ENCODE measurements at places on chromosomes 7 and 10.

- no peak overlapping the region for H3K4me3 ChIP-seq
- no peaks in the 10 kb centered on the region for H3K27me3 ChIP-seq
- no peaks in the 10 kb centered on the region for H3K4me1 ChIP-seq
- no peaks in the 10 kb centered on the region for H3K36me3 ChIP-seq
Measured at GRCh38 chr10:12661671-12662070, 312.3 kb downstream of the CAMK1D start.

DNA sequence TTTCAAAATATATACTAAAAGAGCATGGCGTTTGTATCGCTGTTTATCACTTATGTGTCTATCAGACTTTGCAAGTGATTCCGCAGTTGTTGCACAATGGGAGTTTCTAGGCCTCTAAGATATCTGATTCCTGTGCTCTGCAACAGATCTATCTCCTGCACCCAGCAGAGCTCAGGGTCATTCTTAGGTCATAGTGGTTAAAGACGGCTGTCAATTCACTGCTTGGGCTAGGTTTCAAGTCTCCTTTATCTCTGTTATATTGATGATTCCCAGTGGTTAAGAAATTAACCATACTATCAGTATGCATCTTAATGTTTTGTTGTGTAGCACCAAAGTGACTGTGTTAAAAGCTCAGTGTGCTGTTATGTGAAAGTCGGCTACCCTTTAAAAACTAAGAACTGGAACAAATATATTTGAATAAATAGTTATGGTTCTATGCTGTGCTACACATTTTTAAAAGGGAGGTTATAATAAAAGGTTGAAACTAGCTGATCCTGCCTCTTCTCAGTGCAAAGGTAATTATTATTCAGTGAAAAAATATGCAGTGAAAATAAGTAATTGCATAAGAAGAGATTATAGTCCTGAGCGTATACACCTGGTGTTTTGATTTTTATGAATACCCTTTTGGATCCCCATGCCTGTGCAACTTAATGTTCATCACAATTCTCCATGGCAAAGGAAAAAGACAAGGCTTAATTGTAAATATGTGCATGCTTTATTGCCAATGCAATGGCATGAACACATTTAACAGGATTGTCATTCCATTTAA lies 24.0 kb downstream of the HOXA1 start:
- DNase-seq, result no peak
- H3K4me1 ChIP-seq, result no peaks in the 10 kb centered on the region
- no peak overlapping the region for H3K27ac ChIP-seq
- H3K4me3 ChIP-seq, result no peak overlapping the region
- no peaks in the 10 kb centered on the region for H3K27me3 ChIP-seq
- no peaks in the 10 kb centered on the region for H3K36me3 ChIP-seq

DNA sequence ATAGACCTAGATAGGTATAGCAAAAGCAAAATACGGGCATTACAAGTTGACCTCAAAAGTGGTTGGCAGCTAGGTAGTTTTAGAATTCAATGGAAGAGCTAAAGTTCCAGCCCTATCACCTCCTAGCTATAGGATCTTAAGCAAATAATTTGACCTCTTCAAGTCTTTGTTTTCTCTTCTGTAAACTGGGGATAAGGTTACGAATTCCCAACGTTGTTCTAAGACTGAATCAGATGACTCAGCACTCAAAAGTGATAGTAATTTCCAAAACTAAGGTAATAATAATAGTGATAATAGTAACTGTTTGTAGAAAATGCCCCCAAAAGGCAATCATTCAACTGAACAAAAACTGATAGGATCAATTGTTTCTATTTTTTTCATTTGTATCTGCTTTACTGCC lies 445.2 kb downstream of the KCNMA1 start:
- H3K36me3 ChIP-seq, result no peaks in the 10 kb centered on the region
- no peak overlapping the region for H3K4me3 ChIP-seq
- H3K27ac ChIP-seq, result no peak overlapping the region
- H3K27me3 ChIP-seq, result no peaks in the 10 kb centered on the region
- H3K4me1 ChIP-seq, result no peaks in the 10 kb centered on the region
- DNase-seq, result no peak

DNA sequence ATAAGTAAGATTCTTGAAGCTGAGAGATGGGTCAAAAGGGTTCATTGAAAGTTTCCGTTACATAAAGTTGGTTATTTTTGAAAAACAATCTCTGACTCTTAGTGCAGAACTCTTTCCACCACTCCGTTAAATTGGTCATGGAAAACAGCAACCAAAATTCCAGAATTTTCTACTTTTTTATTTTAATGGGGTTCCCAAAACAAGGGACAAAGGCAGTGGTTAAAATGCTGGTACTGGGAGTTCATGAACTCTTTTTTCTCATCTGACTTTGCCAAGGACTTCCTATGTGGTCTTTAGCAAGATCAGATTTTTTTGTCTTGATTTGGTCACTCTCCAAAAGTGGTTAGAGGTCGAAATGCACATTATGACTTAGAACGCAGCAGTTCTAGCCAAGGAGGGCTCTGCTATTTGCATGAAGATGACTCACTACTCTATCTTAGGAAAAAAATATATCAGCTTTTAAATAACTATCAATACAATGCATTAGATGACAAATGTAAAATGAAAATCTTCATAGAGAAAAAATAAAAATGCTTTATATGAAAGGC lies 145.7 kb downstream of the REEP3 start:
- no peak for DNase-seq
- H3K4me3 ChIP-seq, result no peak overlapping the region
- peaks cover 3% of the 10 kb centered on the region for H3K4me1 ChIP-seq
- no peak overlapping the region for H3K27ac ChIP-seq
- no peaks in the 10 kb centered on the region for H3K27me3 ChIP-seq

DNA sequence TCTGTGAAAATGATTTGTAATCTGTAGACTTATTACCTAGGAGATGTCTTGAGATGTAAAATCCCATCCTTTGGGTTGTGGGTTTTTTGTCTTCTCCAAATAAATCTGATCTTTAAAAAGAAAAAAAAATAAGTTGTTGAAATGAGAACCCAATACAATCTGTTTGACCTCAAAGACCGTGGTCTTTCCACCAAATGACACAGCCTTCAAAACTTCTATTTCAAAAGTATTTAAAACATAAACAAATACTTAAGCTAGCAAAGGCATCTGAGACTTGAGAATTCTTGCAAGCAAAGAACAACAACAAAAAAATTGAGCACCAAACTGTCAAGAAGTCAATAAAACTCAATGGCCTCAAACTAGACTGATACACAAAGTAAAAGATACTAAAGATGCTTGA lies 67.9 kb upstream of the HECW1 start:
- no peak overlapping the region for H3K4me3 ChIP-seq
- no peak for DNase-seq
- H3K4me1 ChIP-seq, result peaks cover 3% of the 10 kb centered on the region

GRCh38 chr10:118595064-118595420 lies 406 bp downstream of the PRLHR start:
- no peaks in the 10 kb centered on the region for H3K36me3 ChIP-seq
- H3K27me3 ChIP-seq, result peaks cover 39% of the 10 kb centered on the region
- peaks cover 12% of the 10 kb centered on the region for H3K4me1 ChIP-seq

GRCh38 chr7:128137181-128137580 lies 103.9 kb upstream of the LEP start:
- H3K4me3 ChIP-seq, result no peak overlapping the region
- H3K27me3 ChIP-seq, result peaks cover 28% of the 10 kb centered on the region
- H3K27ac ChIP-seq, result no peak overlapping the region
- no peaks in the 10 kb centered on the region for H3K36me3 ChIP-seq
- no peak for DNase-seq
- H3K4me1 ChIP-seq, result no peaks in the 10 kb centered on the region

GRCh38 chr10:128068398-128069285 lies 57.6 kb downstream of the MKI67 start:
- no peaks in the 10 kb centered on the region for H3K27me3 ChIP-seq
- no peak overlapping the region for H3K4me3 ChIP-seq
- H3K36me3 ChIP-seq, result no peaks in the 10 kb centered on the region
- no peaks in the 10 kb centered on the region for H3K4me1 ChIP-seq
- no peak for DNase-seq

GRCh38 chr7:37728747-37729146 lies 45.2 kb downstream of the GPR141 start:
- H3K27ac ChIP-seq, result no peak overlapping the region
- H3K4me3 ChIP-seq, result no peak overlapping the region
- no peaks in the 10 kb centered on the region for H3K27me3 ChIP-seq
- H3K36me3 ChIP-seq, result no peaks in the 10 kb centered on the region
- no peak for DNase-seq

- DNase-seq, result no peak
- no peak overlapping the region for H3K27ac ChIP-seq
- no peak overlapping the region for H3K4me3 ChIP-seq
- H3K4me1 ChIP-seq, result no peaks in the 10 kb centered on the region
- no peaks in the 10 kb centered on the region for H3K27me3 ChIP-seq
Measured at GRCh38 chr7:53191191-53191695, 155.8 kb downstream of the POM121L12 start.

GRCh38 chr10:114970515-114970914 lies 32.5 kb downstream of the TRUB1 start:
- H3K4me3 ChIP-seq, result no peak overlapping the region
- H3K27ac ChIP-seq, result no peak overlapping the region
- peaks cover 9% of the 10 kb centered on the region for H3K36me3 ChIP-seq
- H3K27me3 ChIP-seq, result no peaks in the 10 kb centered on the region
- DNase-seq, result no peak
- H3K4me1 ChIP-seq, result no peaks in the 10 kb centered on the region

- no peak for DNase-seq
- H3K36me3 ChIP-seq, result no peaks in the 10 kb centered on the region
- H3K27ac ChIP-seq, result no peak overlapping the region
- no peaks in the 10 kb centered on the region for H3K4me1 ChIP-seq
- H3K4me3 ChIP-seq, result no peak overlapping the region
Measured at GRCh38 chr7:8278183-8278582, 16.2 kb upstream of the ICA1 start.

DNA sequence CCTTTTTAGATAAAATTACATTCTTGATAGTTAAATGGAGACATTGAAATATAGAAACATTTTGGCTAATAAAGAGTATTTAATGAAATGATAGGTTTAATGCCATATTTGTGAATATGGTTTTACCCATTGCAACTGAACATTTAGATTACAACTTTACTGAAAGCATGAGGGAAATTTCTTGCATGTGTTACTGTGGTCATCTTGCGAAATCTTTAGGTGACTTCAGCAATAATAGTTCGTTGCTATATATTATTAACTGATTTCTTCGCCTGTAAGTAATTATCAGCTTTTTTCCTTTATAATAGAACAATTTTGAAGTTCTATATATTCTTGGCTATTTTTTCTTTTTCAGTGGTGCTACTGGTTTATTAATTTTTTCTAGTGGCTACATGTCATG lies 83.2 kb downstream of the MLLT10 start:
- H3K27ac ChIP-seq, result no peak overlapping the region
- DNase-seq, result no peak
- no peaks in the 10 kb centered on the region for H3K36me3 ChIP-seq
- no peaks in the 10 kb centered on the region for H3K4me1 ChIP-seq

- DNase-seq, result no peak
- no peak overlapping the region for H3K27ac ChIP-seq
- H3K36me3 ChIP-seq, result no peaks in the 10 kb centered on the region
- H3K4me3 ChIP-seq, result no peak overlapping the region
- no peaks in the 10 kb centered on the region for H3K27me3 ChIP-seq
Measured at GRCh38 chr10:3006093-3006492, 61.3 kb upstream of the PFKP start.

GRCh38 chr7:153507885-153508284 lies 544.3 kb upstream of the DPP6 start:
- H3K4me3 ChIP-seq, result no peak overlapping the region
- no peaks in the 10 kb centered on the region for H3K36me3 ChIP-seq
- DNase-seq, result no peak
- H3K27ac ChIP-seq, result no peak overlapping the region
- H3K27me3 ChIP-seq, result no peaks in the 10 kb centered on the region

DNA sequence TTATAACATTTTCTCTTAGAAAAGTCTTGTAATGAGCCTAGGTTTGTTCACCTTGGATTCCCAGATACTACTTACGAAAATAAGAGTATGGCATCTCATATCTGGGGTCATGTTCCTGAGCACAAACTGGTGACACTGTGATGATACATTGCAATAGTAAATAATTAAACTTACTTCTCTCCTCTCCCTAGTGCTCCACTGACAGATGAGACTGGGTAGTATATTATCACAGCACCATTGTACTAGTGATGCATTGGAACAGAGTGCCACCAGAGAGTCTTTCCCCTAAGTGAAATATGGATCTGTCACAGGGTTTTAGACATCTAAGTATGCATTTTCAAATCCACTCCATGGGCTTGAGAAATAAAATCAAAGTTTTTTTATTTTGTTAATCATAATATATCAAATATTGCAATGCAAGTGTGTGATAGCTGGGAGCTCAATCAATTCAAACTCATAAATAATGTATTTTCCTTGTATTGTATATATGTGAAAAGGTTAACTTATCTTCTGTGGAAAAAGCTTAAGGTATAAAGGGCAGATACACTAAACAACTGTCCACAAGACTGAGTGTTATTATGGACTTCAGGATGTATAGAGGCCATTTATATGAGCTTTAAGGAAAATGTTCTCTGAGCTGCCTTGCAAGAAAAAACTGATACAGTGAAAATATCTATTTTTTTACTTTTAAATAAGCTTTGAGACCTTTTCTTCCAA lies 275.5 kb downstream of the ZWINT start:
- no peaks in the 10 kb centered on the region for H3K4me1 ChIP-seq
- DNase-seq, result no peak
- H3K36me3 ChIP-seq, result no peaks in the 10 kb centered on the region

DNA sequence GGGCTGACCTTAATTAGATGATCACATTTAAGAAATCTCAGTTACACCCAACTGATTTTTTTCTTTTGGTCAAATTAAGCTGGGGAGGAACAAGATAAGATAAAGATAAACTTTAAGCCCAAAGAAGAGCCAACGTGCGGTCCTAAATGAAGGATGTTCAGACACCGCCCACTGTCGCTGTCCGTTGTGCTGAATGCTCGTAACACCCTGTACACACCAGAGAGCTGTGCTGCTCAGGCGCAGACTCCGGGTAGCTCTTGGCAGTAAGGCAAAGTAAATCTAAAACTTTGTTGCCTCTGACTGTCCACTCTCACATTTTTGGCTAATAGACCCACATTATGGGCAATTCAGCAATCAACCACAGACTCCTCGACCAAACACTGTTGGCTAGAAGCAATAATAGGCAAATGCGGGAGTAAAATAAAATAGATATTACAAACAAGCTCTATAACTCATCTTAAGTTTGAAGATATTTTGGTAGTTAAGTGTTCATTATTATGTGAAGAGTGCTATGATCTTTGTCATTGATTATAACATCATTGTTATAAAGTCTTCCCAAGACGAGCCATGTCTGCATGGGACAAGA lies 57.1 kb downstream of the PLPP4 start:
- no peak overlapping the region for H3K27ac ChIP-seq
- peak; percentile 83 for DNase-seq
- no peaks in the 10 kb centered on the region for H3K27me3 ChIP-seq
- no peaks in the 10 kb centered on the region for H3K4me1 ChIP-seq
- no peaks in the 10 kb centered on the region for H3K36me3 ChIP-seq

- no peaks in the 10 kb centered on the region for H3K36me3 ChIP-seq
- DNase-seq, result peak; percentile 89
- no peaks in the 10 kb centered on the region for H3K27me3 ChIP-seq
- no peak overlapping the region for H3K27ac ChIP-seq
Measured at GRCh38 chr10:24617771-24618396, 105.8 kb downstream of the ARHGAP21 start.
